A172 (cell line): ENCODE measurements at places on chromosomes 5 and 9. TPM values are rescaled to one million over a fixed set of nuclear protein-coding genes. Genes with fewer than 3 reads are reported as not detected.

- DNase-seq: no peak
Observed at GRCh38 chr9:128208946-128209669, 5.9 kb downstream of the DNM1 start.

DNA sequence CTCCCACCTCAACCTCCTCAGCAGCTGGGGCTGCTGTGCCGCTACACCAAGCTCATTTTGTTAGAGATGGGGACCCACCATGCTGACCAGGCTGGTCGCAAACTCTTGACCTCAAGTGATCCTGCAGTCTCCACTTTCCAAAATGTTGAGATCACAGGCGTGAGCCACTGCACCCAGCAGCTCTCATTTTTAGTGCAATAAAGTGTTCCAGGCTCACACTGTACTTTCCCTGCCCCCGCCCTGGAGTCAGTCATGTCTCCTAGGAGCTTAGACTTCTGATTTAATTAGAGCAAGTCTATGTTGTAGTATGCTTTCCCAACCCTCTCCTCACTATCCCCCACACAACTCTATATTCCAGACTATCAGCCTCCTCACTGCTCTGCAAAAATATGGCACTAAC is 238.0 kb upstream of the ACTBL2 start:
- DNase-seq: no peak

DNA sequence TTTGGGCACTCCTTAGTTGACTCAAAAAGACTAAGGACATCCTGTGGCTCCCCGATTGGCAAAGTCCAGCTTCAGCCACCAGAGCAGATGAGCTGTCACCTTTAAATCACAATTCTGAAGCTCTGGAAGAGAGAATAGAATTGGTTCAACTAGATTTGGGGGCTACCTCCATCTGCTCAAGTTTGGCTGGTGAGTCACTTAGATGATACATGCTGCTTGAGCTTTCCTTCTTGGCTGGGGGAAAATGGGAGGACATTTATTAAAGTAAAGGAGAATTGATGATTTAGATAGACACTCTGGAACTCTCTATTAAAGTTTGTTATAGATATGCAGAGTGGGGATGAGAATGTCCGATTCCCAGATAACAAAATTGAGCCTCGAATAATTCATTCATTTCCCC is 30.0 kb upstream of the GRIA1 start:
- no peak for DNase-seq

GRCh38 chr9:92507496-92507895 is 25.2 kb upstream of the ASPN start:
- no peak for DNase-seq

- DNase-seq: no peak
Observed at GRCh38 chr5:137336161-137336560, 163.0 kb downstream of the SPOCK1 start.

GRCh38 chr5:139014726-139015125 is 139.6 kb upstream of the LRRTM2 start:
- peak; percentile 85 for DNase-seq

DNA sequence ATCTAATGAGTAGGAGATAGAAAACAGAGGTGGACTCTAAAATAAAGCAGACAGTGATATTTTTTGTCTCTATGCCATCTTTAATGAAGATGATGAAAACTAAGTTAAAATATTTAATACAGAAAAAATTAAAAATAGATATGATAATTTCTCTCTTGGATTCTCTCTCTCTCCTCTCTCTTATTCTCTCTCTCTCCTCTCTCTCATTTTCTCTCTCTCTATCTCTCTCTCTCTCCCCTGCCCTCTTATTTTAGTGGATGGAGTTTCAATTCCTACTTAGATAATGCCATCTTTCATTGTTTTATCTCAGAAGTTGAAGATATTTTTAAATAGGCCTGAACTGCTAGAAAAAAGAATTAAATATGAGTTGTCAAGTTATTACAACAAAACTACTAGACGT is 38.2 kb downstream of the ESM1 start:
- DNase-seq: no peak

DNA sequence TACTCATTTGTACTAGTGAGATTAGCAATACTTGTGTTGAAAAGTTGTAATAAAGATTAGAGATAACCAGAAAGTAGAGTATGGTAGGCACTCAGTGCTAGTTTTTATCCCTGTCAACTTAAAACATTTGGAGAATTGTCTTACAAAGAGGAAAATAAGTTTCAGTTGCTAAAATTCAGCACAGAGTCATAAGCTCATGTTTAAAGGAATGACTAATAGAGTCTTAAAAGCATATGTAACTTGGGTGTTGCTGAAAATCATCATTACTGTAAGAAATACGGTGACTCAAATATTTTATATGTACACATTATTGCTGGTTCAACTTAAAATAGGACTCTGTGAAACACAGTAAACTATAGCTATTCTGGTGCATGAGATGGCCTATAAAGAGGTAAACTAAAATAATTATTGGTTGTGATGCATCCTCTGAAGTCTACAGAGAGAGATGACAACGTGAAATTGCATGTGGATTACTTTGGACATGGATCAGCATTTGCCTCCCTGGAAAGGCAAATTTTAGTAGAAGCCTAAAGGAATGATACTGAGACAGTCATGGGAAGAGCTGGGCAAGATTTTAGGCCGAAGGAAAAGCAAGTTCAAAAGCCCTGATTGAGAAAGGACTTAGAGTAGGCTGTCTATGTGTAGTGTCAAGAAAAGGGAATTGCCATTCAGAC is 34.6 kb downstream of the SGCD start:
- no peak for DNase-seq

DNA sequence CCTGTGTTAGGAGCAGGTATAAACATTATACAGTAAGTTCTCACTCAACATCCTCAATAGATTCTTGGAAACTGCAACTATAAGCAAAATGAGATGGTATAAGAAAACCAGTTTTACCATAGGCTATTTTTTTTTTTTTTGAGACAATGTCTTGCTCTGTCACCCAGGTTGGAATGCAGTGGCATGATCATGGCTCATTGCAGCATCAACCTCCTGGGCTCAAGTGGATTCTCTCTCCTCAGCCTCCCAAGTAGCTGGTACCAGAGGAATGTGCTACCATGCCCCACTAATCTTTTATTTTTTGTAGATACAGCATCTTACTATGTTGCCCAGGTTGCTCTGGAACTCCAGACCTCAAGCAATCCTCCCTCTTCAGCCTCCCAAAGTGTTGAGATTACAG is 50.1 kb upstream of the ADRB2 start:
- DNase-seq: no peak

DNA sequence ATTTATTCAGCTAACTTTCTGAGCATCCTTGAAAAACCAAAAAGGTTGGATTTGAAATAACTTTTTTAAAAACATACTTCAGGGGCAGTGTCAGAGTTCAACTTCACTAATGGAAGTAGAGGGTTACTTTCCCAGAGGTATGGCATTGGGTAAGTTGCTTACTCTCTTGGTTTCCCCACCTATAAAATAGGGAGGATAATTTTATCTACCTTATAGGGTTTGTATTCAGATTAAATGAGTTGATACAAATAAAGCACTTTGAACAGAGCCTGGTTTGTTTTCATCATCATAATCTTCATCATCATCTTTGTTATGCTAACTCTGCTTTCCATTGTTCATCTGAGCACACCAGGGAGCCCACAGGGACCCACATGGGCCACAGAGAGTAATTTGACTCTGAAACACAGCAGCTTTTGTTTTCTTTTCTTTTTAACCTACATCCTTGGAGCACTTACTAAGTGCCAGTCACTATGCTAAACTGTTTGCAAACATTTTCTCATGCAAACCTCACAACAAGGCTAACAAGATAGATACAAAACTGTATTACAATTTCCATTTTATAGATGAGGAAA is 179.1 kb upstream of the SLC24A2 start:
- DNase-seq: no peak

DNA sequence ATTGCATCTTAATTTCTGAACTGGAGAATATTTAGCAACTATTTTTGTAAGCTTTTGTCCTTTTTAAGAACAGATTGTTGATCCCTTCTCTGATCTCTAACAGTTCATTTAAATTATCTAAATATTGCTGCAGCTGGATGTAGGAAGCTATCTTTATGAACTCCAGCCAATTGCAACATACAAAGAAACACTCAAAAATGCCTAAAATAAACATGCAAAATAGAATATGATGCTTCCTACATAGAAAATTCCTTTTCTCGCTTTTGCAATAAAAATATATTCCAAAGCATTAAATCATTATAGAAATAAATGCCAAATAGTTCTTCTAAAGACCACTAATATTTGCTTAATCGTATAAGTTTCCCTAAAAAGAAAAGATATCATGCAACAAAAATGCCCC is 218.6 kb downstream of the LURAP1L start:
- DNase-seq: no peak

- DNase-seq: no peak
Observed at GRCh38 chr5:122858451-122858850, 13.0 kb downstream of the SNX24 start.

- peak; percentile 12 for DNase-seq
Observed at GRCh38 chr9:6907772-6908381, 150.1 kb downstream of the KDM4C start.

The NXNL2 gene
- total RNA-seq: 0.43 and 1.2 TPM in 2 replicates

The LPAR1 gene
- 3.7 and 5.4 TPM in 2 replicates for total RNA-seq

The ACSL6 gene
- 0.07 and 0.24 TPM in 2 replicates for total RNA-seq
